ENCODE measurements at places on chromosomes 7 and 10.

DNA sequence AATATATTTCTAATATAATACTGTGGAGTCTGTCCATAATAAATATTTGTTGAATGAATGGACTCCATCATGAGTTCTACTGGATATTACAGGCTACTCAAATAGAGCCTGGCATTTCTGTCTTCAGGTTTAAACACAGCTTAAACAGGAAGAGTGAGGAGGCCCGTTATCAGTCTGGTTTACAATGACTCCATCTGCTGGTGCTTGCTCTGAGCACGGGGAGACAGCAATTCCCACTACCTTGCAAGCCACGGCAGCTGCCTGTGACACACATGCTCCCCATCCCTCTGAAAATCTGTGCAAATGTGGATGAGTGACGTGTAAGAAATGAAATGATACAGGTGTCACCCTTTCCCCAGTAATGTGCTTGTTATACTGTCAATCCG, 293.5 kb upstream of the IMMP2L start:
- no peak for DNase-seq

DNA sequence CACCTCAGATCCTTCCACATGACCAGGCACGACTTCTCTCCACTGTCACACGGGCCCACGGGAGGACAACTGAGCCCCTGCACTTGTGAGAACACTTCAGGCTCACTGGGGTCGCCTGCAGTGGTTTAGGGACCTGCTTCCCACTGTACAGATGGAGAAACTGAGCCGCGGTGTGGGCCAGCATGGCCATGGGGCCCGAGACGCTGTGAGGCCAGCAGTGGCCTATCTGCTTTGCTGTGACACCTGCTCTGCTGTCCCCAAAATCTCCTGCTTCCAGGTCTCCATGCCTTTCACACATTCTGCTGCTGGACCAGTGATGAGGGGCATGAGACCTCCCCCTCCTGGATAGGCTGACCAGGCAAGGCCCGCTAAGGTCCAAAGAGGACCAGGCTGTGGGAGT, 75.8 kb upstream of the PAX2 start:
- no peak for DNase-seq

GRCh38 chr7:24576171-24577025, 3.1 kb downstream of the PALS2 start:
- no peak for DNase-seq

- peak; percentile 47 for DNase-seq
Observed at GRCh38 chr10:5975641-5976473, 1.5 kb downstream of the IL15RA start.

DNA sequence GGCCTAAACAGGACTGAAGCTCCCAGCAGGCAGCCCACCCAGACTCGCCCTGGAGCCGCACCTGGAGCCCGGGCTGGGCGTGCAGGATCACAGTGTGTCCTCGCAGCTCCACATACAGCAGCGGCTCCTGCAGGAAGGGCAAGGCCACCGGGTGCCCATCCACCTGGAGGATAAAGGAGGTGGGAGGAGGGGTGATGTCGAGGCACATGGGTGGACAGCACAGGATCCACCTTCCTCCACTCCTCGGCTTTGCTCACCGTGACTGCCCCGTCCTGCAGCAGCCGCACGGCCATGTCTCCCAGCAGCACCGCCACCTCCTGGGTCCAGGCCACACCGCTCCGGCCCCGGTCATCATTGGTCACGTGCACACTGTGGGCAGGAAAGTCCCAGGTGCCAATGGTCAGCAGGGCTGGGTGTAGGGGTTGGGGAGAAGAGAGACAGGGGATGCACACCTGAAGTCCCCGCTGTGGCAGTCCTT, 16.8 kb downstream of the ATP6V1F start:
- DNase-seq, result no peak

Data from stimulated activated effector memory CD8-positive, alpha-beta T cell treated with anti-CD3 and anti-CD28 coated beads, Interleukin-12 subunit alpha, Interleukin-12 subunit beta, amount 100 ng/mL, for 72 hours (primary cell).